Umbilical cord (tissue), 2 donors: ENCODE measurements at places on chromosomes 5 and 9.
A peak's percentile ranks its signal among the peaks of the same experiment; 100 is the strongest.

GRCh38 chr5:124951105-124951504 is 204.7 kb upstream of the ZNF608 start:
- DNase-seq, result no peak

GRCh38 chr9:19785230-19785629 is 3.6 kb downstream of the SLC24A2 start:
- DNase-seq, result no peak

DNA sequence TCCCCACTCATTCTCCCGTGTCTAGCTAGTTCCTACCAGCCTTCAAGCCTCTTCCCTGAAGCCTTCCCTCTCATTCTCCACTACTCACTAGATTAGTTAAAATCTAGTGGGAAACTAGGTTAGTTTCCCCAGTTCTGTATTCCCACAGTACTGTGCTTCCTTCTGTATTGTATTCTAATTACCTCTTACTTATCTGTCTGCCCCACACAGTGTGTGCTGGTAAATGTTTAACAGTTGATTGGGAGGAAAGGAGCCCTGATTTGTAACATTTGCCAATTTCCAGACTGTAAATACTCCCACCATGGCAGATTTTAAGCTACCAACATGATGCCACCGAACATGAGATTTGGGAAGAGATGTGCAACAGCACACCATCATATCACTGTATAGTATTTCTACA is 8.3 kb downstream of the KLHL3 start:
- DNase-seq, result no peak

DNA sequence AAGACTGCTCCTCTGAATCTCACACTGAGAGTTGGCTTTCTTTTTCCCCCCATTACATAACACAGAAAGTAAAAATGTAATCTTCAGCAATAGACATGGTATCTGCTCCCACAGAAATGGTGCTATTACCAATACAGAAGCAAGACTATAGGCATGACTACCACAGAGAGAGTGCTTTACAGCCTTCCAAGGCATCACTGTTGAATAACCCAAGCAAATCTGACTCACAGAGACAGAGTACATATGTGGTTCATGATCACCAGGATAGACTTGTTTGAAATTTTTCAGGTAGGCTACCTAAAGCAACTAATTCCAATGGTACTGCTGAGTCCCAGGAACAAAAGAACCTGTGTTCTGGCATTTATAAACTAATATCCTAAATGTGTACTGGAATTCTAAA is 1373.4 kb upstream of the C9orf72 start:
- DNase-seq, result no peak

DNA sequence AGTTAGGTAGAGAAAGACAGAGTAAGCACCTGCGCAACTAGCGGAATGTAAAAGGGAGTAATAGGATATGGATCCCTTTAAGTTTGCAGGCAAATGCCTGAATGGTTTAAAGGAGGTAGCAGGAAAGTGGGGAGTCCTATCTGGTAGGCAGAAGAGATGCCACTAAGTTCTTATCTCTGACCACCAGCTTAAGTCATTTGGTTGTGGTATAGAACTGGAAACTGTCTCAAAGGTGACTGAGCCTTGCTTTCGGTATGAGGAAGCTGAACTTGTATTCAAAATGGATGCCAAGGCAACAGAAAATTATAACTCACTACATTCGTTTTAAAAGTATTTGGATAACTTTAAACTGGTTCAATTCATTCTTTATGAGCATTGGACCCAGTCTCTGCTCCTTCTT is 475.6 kb downstream of the DMRTA1 start:
- no peak for DNase-seq

- DNase-seq, result peak; percentile 36
Measured at GRCh38 chr5:82445726-82446335, 167.7 kb upstream of the RPS23 start.

DNA sequence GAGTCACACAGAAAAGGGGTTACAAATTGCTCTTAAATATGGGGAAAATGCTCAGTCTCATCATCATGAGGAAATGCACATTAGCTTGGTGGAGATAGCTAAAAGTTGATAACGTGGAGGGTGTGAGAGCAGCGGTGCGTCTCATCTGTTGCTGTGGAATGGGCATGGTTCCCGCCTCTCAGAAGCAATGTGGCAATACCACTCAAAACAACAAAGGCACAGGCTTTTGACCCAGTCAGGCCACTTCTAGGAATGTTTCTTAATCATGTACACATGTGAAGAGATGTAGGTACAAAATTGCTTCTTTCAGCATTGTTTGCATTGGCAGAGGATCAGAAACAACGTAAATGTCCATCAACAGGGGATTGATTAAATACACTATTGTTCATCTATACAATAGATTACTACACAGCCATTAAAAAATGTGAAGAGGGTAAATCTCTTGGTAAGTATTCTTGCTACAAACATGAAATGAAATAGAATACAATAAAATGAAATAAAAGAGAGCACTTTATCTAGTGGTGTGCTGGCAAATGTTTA is 212.6 kb upstream of the MSX2 start:
- no peak for DNase-seq

- no peak for DNase-seq
Measured at GRCh38 chr5:111394586-111394985, 117.7 kb downstream of the STARD4 start.

GRCh38 chr9:100167176-100167575 is 68.1 kb downstream of the INVS start:
- no peak for DNase-seq

DNA sequence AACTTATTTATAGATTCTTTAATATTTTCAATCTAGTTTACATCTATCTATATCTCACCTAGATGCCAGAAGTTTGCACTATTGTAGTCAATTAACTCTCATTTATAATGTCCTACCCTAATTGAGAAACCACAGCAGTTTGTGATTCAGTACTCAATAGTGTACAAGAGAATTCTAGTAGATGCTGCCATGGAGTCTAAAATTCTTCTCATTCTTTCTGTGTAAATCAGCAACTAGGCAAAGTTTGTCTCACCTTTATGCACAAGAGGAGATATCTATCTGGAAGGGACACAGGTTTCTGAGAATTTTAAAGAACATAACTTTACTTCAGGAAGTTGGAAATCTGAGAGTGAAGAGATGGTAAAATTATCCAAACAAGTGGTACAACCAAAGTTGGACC is 173.0 kb upstream of the FBXL7 start:
- DNase-seq, result no peak

GRCh38 chr9:137294681-137295237 is 7.3 kb downstream of the NRARP start:
- DNase-seq, result no peak

GRCh38 chr9:4297786-4298254 is 2.0 kb downstream of the GLIS3 start:
- peak; percentile 63 for DNase-seq

DNA sequence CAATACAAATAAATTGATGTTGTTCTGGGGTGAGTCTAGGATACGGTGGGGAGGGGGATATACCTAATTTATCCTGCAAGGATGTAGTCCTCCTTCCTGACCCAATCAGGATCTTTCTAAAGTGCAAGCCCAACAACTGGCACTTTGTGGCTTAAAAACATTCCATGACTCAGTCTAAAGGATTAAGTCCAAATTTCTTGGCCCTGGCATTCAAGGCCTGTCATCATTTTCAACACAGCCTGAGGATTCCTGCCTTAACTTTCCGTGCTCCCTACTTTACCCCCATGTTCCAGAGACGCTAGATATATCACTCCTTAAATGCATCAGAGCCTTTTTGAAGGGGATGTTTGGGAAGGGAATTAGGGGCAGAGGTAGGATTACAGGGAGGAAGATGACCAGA is 1.0 kb downstream of the FAM221B start:
- peak; percentile 25 for DNase-seq

DNA sequence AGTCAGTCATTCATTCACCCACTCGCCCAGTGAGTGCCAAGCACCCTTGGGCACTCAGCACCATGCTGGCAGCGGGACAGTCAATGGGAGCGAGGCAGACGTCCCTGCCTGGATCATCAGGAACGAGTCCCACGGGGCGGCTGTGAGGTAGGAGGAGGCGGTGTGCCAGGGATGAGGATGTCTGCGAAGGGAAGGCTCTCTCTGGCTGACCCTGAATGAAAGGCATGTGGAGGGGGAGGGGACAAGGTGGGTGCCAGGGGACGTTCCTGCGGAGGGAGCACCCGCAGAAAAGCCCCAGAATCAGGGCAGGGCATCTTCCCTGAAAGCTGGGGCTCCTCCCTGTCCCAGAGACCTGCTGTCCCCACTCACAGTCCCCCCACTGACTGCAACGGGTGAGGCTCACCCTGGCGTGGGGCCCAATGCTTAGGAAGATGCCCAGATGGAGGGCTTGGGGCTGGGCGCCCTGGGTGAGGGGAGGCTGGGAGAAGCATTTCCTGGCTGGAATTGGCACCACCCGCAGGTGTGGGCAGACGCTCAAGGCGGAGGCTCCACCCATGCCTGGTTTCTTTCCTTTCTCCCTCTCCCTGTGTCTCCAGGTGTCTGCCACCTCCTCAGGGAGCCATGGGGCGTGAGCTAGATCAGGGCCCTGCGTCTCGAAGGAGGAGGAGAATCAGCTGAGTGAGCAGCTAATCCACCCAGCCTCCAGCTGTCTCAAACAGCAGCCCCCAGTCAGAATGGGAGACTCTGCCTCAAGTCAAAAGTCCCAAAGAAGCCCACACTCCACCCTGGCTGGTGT is 179.0 kb upstream of the PPP1R26 start:
- DNase-seq, result no peak

GRCh38 chr5:60649288-60649917 is 50.6 kb downstream of the DEPDC1B start:
- DNase-seq, result peak; percentile 30

DNA sequence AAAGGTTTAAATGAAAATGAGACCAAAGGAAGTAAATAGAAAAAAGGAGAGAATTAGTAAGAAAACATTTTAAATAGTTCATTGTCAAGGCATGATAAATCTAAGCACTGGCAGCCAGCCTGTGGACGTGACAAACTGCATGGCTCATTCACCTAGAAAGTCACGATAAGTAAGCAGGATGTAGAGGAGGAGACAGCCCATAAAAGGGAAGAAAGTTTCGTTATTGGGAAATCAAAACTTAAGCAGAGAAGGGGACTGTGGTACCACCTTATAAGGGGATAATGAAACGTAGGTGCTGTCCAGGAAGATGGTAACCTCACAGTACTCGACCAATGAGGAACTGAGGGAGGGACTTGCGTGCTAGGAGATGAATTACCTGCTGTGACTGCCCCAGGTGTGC is 494.5 kb upstream of the GRAMD2B start:
- DNase-seq, result no peak

- DNase-seq, result no peak
Measured at GRCh38 chr5:14114615-14115251, 28.4 kb upstream of the TRIO start.

DNA sequence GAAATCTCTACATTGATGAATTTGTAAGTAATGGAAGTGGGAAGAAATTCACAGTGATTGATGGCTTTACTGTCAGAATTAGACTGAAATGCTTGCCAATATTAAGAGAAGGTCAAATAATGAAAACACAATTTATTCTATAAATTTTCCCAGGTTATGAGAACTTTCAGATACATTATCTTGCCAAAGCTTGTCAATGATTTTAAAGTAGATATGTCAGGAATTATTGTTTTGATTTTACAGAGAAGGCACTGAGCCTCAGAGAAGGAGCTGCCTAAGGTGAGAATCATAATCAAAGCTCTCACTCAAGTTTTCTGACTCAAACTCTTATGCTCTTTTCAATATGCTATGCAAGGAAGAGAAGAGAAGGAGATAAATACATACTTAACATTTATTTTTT is 564.0 kb upstream of the RGMB start:
- DNase-seq, result no peak

- DNase-seq, result no peak
Measured at GRCh38 chr9:128025736-128026135, 41.4 kb downstream of the NAIF1 start.

DNA sequence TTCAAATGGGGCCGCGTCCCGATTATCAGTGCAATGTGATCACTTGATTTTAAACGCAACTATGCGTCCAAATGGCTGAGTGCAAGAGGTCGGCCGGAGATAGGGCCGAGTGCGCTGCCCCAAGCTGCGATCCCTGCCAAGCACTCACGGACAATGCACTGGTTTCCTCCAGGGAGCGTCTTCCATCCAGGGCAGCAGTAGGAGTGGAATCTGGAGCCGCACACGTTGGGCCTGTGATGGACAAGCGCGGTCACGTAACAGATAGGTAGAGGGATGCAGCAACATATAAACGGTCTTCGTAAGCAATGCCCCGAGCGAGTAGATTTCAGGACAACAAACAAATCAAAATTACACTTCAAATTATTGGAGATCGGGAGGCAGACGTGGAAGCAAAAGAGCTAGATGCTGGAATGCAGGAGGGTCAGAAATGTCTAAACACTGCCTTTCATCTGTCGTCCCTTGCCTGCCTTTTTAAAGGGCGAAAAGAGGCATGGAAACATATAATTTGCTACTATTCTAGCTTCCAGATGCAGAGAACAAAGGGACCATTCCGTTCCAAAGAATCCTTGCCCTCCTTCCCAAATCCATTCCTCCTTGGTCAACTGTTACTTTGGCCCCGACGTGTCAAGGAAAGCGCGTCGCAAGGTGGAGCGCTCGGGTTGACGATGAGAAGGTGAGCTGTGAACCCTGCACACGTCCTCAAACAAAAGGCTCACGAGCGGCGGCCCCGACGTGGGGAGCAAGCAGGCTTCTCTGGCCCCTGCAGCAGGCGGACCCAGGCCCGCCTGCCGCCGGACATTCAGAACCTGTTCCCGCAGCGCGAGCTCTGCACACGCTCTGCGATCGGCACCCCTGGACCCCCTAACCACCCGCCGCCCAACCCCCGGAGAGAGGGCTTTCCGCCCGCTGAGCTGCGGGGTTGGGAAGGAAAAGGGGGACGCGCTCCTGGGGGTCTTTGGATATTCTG is 1.5 kb downstream of the FBN2 start:
- peak; percentile 67 for DNase-seq

- DNase-seq, result no peak
Measured at GRCh38 chr5:67669916-67670315, 473.3 kb upstream of the CD180 start.

DNA sequence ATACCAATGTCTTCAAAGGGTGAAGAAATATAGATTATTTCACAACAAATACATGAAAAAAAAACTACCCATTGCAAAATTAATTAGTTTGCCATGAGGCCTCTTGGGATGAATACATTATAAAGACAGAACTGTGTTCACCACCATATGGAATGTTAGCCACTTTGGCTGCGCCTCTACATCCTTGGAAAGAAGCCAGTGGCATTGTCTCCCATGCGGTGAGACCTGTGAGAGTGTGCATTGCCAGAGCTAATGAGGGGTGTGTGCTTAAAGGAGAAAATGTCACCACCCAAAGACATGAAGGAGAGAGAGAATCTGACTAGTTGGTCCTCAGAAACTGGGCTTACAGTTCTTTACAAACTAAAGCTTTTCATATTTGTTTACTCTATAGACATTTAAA is 110.6 kb downstream of the PLPPR1 start:
- no peak for DNase-seq

DNA sequence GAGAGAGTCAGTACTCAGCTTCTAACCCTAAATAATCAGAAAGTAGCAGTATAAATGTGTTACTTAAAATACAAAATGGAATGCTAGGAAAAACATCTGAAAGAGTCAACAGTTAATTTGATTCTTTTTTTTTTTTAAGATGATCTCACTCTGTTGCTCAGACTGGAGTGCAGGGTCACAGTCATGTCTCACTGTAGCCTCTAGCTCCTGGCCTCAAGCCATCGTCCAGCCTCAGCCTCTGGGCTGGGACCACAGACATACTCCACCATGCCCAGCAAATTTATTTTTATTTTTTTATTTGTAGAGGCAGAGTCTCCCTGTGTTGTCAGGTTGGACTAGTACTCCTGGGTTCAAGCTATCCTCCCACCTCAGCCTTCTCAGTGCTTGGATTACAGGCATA is 424.9 kb downstream of the IRX2 start:
- no peak for DNase-seq

- no peak for DNase-seq
Measured at GRCh38 chr5:115379622-115380344, 83.3 kb upstream of the CCDC112 start.
